ENCODE measurements at places on chromosomes 5 and 9. TPM values are rescaled to one million over a fixed set of nuclear protein-coding genes. Genes with fewer than 3 reads are reported as not detected.

DNA sequence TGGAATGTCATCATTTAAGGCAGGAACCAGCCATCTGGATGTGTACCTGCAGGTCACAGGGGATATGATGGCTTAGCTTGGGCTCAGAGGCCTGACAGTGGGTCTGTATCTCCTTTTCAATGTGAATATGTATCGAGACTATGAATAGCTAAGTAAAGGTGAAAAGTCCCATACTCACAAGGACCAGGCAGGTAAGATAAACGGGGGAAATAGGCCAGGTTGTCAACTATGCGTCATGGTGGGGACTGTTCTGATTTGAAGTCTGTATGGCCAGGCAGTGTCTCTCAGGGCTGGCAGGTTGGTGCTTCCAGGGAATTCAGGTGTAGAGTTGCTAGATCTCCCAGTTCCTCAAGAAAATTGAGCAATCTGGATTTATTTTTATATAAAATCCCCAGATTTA, 987.9 kb upstream of the WWC1 start:
- no peak for DNase-seq

DNA sequence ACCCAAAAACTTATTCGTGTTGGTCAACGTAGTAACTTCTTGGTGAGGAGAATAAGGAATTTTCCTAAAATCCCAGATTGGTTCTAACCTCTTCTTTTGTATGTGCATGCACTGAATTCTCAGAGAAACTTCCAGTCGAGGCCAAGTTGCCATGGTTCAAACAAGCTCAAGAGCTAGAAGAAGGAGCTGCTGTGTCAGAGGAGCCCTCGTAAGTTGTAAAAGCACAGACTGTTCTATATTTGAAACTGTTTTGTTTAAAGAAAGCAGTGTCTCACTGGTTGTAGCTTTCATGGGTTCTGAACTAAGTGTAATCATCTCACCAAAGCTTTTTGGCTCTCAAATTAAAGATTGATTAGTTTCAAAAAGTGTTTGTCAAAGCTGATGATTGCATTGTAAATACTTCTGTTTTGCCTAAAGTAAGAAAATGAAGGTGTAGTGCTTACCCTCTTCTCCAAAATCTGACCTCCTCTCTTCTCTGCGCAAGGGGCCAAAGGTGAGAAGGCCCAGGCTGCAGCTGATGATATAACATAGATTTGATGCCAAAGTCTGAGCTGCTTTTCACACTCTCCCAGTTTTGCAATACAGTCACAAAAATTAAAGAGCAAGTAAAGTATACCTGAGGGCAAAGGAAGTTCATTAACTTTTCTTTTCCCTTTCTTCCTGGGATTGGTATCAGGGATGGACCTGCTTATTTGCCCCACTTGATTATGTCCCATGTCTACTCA, 210.8 kb downstream of the ADAMTSL1 start:
- no peak for DNase-seq

PCDHA1 gene
- total RNA-seq = not detected

GRCh38 chr9:90846770-90847419, 45.3 kb downstream of the SYK start:
- DNase-seq = peak; percentile 23

- peak; percentile 63 for DNase-seq
Measured at GRCh38 chr9:15211160-15211814, 95.7 kb downstream of the TTC39B start.

BTNL8 gene
- total RNA-seq = 1.7 TPM

DNA sequence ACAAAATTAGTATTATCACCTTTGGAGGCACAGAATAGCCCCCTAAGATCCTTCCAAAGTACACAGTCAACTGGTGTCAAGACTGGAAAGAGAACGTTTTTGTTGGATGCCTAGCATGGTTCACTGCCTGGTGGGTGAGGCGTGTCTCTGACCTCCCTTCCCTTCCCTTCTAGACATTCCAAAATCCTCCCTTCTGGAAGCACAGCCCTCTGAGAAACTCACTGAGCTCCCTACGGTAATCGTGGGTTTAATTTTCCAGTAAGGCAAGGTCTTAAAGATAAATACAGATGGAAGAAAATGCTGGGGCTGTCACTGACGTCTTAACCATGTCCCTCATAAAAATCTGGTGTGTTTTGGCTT, 138.8 kb downstream of the LIFR start:
- no peak for DNase-seq

- DNase-seq = no peak
Measured at GRCh38 chr5:103117471-103117991, 2.4 kb downstream of the GIN1 start.

GRCh38 chr9:71004196-71004595, 117.2 kb downstream of the TRPM3 start:
- no peak for DNase-seq

DNA sequence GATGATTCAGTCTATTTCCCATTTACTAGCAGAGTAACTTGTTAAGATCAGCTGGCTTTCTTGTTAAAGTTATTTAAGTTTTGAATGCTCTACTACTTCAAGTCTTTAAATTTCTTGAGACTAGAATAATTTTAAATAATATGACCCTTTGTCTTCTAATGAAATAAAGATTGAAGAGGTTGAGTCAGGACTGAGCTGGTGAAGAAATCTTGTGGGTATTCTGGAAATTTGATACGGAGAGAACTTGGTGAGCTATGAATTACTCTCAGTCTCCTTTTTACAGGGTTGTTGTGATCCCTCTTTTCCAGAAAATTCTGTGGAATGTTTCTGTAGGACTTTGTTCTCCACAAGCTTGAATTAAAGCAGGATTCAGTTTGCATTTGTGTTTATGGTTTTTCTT, 29.3 kb downstream of the RNF20 start:
- DNase-seq = no peak

DNA sequence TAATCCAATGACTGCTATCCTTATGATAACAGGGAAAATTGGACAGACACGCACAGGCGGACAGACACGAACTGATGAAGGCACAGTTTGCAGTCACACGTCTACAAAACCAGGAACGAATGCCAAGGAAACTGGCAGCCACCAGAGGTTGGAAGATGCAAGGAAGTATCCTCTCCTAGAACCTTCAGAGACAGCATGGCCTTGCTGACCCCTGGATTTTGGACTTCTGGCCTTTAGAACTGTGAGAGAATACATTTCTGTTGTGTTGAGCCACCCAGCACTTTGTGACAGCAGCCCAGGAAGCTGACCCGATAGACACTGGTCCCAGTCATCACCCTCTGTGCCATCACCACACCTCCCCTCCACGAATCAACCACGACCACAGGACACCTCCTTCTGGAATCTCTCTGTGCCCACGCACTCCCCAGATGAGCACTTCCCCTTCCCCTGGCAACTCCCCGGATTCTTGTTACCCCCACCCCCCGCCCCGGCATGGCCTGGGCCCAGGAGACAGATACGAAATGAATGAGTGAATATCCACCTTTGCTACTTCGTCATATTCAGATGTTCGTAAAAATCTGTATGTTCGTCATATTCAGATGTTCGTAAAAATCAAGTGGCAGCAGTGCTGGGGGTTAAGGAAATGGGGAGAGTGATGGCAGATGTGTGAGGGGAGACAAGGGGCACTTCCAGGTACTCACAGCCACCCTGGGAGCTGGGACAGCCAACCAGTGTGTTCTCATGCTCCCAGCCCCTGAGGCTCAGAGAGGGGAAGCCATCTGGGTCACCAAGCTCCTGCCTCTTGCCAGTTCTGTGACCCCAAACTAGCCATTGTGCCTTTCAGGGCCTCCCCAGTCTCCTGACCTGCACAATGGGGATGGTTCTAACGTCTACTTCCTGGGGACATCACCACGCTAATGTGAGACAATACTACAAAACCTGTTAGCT, 18.5 kb downstream of the GBGT1 start:
- no peak for DNase-seq

- DNase-seq = no peak
Measured at GRCh38 chr9:117156771-117157535, 257.9 kb downstream of the ASTN2 start.

DNA sequence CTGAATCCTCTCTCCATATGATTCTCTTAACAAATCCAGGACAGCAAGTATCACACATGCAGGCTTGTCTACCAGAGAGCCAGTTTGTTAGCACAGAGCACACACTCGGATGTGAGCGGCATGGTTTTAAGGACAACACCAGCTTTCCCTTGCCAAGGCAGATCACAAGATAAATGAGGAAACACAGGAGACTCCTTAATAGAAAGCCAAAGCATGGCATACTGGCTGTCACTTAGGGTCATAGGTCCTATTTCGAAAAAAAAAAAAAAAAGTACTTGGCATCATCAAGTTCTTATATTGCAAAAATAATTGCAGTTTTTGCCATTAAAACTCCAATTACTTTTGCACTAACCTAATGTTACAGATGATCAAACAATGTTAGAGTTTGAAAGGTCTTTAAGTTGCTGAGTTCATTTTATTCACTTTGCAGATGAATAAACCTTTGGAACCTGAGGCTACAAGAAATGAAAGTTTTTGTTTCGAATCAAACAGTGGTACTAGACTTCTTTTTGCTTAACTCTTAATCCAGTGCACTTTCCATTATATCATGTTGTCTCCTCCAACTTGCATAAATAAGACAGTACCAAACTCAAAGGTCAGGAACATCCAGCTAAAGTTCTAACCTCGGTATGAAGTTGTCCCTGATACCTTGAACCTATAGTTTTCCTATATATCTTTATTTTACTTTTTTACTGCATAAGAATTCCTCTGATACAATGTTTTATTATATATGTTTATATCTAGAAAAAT, 138.5 kb downstream of the MPDZ start:
- no peak for DNase-seq

DNA sequence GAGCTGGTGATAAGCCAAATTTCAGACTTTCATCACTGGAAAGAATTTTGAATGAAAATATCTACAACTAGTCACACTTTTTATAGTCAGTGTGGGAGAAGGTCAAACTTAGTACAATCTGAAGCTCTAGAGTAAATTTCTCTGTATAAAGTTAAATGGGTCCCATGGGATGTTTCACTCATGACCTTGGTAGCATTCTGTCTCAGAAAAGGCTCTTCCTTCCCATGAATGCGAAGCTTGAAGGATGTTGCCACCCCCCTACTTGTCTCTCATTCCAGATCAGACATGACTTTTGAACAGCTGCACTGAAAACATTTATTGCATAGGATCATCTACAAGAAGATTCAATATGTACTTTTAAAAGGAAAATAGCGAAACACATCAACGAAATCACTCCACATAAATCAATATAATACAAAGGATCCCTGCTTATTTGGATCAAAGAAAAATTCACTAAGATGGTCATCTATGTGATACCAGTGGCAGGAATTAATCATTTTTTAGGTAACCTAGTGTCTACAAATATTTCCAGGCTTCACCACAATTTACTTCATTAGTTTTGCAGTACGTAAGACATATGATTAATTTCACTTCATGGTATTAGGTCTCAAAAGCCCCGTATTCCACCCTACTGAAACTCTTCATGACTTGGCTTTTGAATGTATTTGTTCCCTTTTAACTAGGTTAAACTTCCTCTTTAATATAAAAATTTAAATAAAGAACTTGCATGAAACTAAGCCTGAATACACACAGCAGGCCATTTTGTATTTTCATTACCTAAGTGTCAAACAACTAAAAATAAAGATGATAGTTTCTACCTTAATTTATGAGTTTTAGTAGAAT, 4.4 kb downstream of the ST8SIA4 start:
- DNase-seq = no peak

- no peak for DNase-seq
Measured at GRCh38 chr5:120923026-120923425, 458.9 kb downstream of the PRR16 start.

FOXD4L4 gene
- not detected for total RNA-seq

ITGA1 gene
- 66.8 TPM for total RNA-seq

DNA sequence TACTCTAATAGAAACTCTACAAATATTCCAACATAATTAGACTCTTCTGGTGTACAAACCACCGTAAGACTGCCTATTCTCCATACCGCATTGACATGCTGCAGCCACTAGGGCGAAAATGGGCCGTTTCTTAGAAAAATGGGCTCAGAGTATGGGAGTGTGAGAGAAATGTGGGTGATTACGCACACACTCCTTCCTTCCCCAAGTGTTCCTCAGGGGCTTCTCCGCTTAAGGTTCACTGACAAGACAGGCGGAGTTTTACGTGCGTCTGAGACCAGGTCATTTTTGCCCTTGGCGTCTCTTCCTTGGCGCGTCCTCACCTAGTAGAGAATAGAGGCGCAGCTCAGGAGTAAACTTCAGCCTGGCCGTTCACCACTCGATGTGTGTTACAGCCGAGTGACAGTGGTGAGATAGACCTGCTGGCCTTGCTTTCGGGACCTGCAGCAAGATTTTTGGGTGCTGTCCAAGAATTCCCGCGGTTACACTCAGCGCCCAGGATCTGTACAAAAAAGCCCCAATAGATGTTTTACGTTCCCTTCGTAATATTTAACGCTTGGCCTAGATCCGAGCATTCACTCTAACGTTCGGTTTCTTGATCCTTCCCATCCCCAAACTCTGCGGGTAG, 1.8 kb upstream of the NTRK2 start:
- no peak for DNase-seq

CDH12 gene
- total RNA-seq = not detected
